ENCODE measurements at places on chromosomes 5 and 9.

GRCh38 chr5:64659289-64659688 is 31.0 kb upstream of the SHISAL2B start:
- no peak for DNase-seq

GRCh38 chr9:112914524-112914923 is 23.8 kb upstream of the SLC46A2 start:
- no peak for DNase-seq

DNA sequence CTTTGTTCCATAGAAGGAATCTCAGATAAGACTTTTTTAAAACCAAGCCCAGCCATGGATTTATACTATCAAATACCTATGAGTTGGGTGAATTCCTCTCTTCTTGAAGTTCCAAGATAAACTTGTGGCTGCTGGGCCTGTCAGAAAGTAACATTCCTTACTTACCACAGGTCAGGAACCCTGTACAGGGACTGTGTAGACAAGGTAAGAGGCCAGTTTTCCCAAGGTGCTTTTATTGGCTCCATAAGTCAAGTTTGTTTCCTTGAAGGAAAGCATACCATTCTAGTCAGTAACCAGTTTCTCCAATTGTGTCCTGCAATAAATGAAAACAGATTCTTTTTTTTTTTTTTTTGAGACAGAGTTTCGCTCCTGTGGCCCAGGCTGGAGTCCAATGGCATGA is 8.8 kb upstream of the CLTB start:
- no peak for DNase-seq

GRCh38 chr9:124726886-124727285 is 44.2 kb downstream of the NR6A1 start:
- no peak for DNase-seq

GRCh38 chr5:9456435-9457042 is 89.3 kb downstream of the SEMA5A start:
- DNase-seq = no peak

DNA sequence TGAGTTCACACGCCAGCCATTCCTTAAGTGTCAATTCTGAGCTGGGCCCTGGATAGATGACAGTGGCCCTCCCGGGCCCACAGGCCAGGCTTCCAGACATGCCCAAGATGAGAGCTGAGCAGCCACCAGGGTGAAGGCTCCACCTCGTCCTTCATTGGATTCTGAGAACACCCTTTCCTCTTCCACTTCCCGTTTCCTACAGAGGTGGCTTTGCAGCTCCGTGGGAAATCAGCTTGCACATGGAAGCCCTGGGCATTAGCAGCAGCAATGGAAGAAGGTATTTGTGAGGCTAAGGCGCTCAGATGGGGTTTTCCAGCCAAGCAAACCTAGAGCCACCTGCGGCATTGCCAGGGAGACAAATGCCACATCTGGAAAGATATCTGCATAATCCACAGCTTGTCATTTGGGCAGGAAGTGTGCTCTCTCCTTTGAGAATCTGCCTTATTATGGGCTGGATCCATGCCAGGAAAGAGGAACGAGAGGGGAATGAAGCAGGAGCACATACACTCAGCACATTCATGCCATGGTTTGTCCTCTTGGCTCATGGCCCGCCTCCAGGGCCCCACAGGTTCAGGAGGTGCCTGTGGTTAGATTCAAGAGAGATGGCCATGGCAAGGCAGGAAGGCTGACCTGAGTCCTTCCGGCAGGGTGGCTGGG is 34.1 kb downstream of the CFAP77 start:
- no peak for DNase-seq

GRCh38 chr5:61319388-61320146 is 12.5 kb upstream of the ZSWIM6 start:
- DNase-seq = no peak

DNA sequence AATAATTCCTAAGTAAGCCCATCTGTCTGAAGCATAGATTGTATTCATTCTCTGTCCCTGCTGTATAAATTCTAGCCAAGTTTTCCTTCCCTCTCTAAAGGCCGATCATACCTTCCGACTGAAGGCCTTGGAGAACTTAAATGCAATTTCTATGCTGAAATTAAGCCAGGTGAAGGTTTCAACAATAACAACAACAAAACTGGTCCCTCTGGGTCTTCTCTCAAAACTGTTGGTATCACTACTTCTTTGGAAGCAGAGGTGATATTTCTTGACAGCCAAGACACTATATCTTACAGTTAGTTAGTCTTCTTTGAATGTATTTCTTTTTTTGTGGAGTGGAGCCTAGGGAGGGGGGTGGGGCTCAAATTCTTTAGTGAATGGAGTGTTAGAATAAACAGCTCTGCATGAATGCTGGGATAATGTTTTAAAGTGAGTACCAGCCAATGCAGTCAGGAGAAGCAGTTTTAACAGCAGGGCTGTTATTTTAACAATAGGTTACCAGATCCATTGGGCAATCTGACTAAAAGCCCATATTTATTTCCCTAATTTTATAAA is 508.9 kb downstream of the EBF1 start:
- no peak for DNase-seq

GRCh38 chr5:52727020-52727419 is 60.7 kb upstream of the ITGA1 start:
- DNase-seq = no peak

DNA sequence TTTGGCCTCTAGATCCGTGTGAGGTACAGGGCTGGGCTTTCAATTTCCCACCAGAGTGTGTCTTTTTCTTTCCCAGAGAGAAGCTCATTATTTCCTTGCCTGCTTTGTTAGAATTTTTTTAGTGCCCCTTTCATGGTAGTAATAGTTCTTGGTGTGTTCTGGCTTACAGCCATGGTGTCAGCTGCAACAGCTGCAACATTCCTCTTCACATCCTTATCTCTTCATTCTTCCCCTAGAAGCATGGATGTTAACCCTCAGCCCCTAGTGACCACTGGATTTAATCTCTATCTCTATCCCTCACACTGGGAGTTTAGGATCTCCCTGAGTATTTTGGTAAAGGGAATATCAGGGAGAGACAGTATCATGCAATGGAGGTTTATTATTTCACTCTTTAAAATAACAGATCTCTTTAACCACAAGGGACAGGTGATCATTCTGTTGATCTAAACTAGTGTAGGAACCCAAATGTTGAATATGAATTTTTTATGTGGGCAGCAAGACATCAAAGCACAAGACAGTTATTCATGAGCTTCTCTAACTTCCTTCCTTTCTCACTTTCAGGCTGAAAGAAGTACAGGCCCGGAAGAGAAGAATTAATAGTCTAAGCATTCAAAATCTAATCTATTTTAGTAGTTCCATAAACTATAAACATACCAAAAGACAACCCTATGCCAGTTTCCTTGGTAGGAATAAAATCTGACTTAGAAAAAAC is 160.2 kb downstream of the FAM170A start:
- DNase-seq = no peak

DNA sequence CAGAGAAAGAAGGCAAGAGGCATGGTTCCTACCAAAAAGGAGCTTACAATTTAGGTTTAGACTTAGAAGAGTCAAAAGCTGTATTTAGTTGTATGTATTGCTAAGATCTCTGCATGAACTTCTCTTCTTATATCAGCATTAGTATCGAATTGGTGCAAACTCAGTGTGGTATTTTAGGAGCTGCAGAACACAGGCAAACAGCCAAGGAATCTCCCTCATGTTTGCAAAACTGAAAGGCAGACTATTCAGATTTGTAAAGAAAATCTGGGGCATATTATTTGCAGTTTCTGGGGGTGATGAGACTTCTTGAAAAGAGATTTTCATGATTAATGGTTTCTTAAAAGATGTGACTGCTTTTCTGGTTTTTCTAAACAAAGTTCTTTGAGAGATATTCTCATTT is 252.7 kb downstream of the CEMIP2 start:
- no peak for DNase-seq

DNA sequence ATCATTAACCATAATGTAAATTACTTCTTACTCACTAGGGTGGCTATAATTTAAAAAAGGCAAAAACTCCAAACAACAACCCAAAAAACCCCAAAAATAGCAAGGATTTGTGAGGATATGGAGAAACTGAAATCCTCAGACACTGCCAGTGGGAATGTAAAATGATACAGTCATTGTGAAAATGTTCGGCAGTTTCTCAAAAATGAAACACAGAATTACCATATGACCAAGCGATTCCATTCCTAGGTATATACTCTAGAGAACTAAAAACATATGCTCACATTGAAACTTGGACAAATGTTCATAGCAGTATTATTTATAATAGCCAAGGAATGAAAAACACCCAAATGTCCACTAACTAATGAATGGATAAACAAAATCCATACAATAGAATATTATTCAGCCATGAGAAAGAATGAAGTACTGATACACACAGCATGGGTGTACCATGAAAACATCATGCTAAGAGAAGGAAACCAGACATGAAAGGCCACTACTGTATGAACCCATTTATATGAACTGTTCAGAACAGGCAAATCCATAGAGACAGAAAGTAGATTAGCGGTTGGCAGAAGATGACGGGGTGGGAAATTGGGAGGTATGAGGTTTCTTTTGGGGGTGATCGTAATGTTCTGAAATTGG is 119.1 kb downstream of the MAPKAP1 start:
- DNase-seq = no peak

GRCh38 chr5:78912811-78913210 is 72.3 kb downstream of the ARSB start:
- DNase-seq = no peak

- DNase-seq = no peak
Observed at GRCh38 chr9:89080193-89080592, 88.9 kb downstream of the S1PR3 start.

- DNase-seq = no peak
Observed at GRCh38 chr5:79736528-79737514, 47.2 kb downstream of the CMYA5 start.

DNA sequence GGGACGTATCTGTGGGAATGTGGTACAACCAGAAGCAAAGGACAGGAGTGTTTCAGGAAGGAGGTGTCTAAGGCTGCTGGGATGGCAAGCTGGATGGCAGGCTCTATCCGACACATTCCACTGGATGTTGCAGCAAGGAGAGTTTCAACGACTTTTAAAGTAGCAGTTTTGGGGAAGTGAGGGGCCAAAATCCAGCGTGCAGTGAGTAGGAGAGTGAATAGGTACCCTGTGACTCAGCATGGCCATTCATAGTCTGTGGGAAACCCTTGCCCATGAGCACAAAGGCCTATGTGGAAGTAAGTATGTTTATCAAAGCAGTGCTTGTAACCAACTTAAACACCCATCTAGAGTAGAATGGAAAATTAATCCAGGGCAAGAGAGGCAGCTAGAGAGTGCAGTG is 664.7 kb downstream of the ACTL7B start:
- DNase-seq = no peak

DNA sequence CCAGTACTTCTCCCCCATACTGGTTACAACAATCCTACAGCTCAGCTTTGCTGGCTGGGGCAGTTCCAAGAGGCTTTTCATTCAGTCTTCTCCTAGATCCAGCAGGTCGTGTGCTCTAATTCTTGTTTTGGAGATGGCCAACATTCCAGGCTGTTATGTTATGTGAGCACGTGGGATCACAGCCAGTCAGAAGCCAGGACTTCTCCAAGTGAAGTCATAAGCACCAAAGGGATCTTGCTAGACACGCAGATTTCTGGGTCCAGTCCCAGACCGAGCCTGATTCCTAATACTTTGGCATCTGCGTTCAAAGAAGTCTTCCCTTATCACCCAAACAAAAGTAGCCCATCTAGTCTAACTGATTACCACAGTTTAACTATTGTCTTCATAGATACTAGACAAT is 1.4 kb upstream of the LARP1 start:
- peak; percentile 57 for DNase-seq

DNA sequence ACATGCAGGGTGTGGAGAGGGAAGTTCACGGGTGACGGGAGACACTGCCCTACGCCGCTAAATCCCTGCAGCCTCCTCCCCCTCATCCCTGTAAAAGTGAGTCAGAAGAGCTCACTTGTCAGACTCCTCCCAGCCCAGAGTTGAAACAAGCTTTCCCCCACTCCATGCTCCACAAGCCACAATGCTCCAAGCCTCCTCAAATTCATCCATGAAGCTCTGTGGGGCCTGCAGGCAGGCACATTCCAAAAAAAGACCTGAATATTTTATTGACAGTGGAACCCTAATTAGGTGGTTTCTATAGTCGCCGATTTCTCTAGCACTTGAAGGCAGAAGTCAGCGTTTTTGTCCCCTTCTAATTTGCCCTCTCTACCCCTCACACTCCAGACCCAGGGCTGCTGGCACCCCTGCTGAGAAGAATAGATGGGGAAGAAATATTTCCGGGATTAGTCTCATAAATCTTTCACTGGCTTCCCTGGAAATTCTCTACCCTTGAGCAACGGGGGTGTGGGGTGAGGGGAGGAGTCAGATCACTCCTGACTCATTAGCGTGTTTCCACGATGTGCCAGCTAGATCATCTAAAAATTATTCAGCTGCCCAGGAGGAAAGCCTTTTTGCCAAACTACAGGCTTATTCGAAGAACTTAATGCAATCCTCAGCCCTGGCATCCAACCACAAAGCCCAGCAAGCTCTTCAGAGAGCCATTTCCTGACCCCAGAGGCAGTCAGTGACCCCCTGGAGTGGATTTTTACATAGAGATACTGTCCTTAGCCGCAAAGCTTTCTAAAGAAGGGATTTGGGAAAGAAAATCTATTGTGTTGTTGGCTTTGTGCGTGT is 97.1 kb downstream of the ENC1 start:
- peak; percentile 91 for DNase-seq

- DNase-seq = no peak
Observed at GRCh38 chr5:41955432-41956024, 30.4 kb downstream of the FBXO4 start.

GRCh38 chr9:34693560-34693959 is 2.5 kb upstream of the CCL19 start:
- no peak for DNase-seq

DNA sequence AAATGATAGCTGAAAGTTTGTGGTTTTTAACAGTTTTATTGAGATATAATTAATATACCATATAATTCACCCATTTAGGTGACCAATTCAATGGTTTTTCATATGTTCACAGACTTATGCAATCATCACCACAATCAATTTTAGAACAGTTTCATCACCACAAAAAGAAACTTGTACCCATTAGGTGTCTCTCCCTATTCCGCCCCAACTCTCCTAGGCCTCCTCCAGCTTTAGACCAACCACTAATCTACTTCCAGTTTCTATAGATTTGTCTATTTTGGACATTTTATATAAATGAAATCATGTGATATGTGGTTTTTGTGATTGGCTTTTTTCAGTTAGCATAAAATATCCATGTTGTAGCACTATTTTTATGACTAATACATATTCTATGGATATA is 38.6 kb downstream of the YTHDC2 start:
- no peak for DNase-seq

- DNase-seq = no peak
Observed at GRCh38 chr5:43245724-43246385, 53.8 kb downstream of the NIM1K start.

GRCh38 chr9:86732514-86733171 is 214.7 kb downstream of the GAS1 start:
- peak; percentile 95 for DNase-seq

DNA sequence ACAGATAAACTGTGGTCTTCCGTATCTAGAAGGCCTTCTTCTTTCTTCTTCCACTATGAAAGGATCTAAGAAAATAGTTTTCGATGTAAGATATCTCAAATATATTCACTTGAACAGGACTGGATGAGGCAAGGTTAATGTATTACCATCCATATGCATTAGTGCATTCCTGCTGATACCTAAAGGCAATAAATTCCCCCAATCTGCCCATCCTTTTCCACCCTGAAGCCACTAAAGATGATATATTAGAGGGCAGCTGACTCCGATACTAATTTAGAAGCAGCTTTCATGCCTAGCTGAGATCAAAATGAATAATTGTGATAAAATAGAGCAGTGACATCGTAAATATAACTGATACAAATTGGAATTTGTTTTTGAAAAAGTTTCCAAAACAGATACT is 63.3 kb downstream of the DEPDC1B start:
- no peak for DNase-seq

- peak; percentile 69 for DNase-seq
Observed at GRCh38 chr5:13957032-13957645, 12.7 kb upstream of the DNAH5 start.
